ENCODE measurements at places on chromosomes 6 and 20.

DNA sequence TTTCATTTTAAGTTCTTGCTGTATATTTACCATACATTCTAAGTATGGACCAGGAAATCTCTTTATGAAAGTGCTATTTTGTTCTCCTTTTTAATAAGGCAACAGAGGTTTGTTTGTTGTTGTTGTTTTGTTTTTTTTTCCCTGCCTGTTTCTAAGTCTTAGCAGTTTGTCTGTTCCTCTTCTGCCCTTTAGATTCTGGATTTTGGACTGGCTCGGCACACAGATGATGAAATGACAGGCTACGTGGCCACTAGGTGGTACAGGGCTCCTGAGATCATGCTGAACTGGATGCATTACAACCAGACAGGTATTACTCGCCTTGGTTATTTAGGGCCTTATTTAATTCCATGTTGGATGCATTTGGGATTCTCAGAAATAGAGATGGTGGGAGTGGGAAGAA lies 48.0 kb downstream of the MAPK14 start:
- DNase-seq, result no peak

GRCh38 chr6:116564921-116565872 lies 6.1 kb upstream of the RWDD1 start:
- peak; percentile 46 for DNase-seq

GRCh38 chr6:170152124-170152926 lies 138.6 kb downstream of the DLL1 start:
- peak; percentile 68 for DNase-seq

GRCh38 chr6:169824848-169825557 lies 73.6 kb downstream of the ERMARD start:
- DNase-seq, result no peak

GRCh38 chr6:155171109-155171746 lies 92.6 kb upstream of the CLDN20 start:
- peak; percentile 75 for DNase-seq

Measured in left cardiac atrium (tissue), 4 donors.